Stimulated activated CD4-positive, alpha-beta T cell treated with anti-CD3 and anti-CD28 coated beads, Interleukin-2, amount 100 ng/mL, for 24 hours (primary cell): ENCODE measurements at places on chromosomes 11 and 22.

- no peak for DNase-seq
Measured at GRCh38 chr11:108703916-108704315, 39.0 kb downstream of the DDX10 start.

DNA sequence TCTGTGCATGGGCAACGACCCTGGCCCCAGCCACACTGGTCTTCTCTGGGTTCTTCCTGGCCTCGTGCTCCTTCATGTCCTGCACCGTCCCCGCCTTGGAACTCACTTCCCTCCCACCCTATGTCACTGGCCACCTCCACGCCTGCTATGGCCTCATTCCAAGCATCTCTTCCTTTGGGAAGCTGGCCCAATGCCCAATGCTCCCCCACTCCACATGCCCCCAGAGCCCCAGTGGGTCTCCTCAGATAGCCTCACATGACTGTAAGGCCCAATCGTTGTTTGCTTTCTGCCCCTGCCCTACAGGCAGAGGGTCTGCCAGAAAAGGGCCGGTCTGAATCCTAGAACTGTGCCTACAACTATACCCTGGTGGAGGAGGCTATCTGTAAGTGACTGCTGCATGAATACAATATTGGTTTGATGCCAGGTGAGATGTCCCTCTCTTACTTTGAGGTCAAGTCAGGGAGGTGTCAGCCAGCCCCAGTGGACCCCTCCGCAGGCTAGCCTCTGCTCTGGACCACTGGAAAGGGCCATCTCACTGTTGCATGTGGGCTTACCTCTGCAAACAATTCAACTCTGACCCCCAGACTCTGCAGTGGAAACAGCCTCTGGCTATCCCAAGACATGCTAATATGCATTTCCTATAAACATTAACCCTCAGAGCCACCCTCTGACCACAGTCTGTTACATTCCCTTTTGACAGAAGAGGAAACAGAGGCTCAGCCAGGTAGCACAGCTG lies 2.1 kb upstream of the GNAZ start:
- DNase-seq = no peak

DNA sequence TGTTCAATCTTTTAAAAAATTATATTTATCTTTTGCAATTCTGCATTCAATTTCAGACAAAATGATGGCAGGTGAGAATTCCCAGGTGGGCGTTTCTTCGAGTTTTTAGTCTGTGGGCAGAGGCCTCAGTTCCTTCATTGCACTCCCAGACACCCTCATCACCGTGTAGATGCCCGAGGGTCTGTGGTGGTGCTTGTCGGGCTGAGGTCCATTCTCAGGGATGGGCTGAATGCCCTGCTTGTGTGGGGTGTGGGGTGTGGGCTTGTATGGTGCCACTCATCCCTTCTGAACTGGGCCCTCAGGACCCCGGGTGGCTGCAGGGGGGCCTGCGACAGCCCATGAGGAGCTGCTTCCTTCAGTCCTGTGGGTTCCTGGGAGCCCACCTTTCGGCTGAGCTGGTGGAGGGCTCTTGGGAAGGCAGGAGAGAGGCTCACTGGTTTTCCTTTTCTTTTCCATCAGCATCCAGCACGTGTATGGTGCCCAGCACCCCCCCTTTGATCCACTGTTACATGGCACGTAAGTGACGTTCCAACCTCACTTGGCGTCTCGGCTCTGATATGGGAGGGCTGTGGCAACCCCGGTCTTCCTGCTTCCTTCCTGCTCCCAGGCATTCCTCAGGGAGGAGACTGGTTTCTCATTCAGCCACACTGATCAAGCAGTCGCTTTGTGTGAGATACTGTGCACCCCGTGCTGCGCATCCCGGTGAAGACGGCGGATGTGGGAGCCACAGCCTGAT lies 29.8 kb downstream of the TBC1D22A start:
- no peak for DNase-seq

- no peak for DNase-seq
Measured at GRCh38 chr11:65857500-65857852, 504 bp downstream of the CFL1 start.

- DNase-seq = no peak
Measured at GRCh38 chr11:86408845-86409244, 34.2 kb downstream of the CCDC81 start.

GRCh38 chr11:698493-699115 lies 3.0 kb downstream of the TMEM80 start:
- DNase-seq = no peak

DNA sequence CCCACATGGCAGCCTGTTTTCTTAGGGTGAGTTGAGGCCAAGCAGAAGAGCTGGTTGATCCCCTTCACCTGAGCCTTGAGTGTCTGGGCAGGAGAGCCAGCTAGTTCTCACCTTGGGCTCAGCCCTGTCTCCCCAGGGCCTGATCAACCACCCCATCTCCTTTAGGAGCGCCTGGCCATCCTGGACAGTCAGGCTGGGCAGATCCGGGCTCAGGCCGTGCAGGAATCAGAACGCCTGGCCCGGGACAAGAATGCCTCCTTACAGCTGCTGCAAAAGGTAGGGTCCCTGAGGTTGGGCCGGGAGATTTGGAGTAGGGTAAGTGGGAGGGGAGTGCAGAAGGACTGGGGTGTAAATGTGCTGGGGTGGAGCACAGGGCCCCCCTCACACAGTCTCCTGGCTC lies 31.3 kb downstream of the PHLDB1 start:
- no peak for DNase-seq

DNA sequence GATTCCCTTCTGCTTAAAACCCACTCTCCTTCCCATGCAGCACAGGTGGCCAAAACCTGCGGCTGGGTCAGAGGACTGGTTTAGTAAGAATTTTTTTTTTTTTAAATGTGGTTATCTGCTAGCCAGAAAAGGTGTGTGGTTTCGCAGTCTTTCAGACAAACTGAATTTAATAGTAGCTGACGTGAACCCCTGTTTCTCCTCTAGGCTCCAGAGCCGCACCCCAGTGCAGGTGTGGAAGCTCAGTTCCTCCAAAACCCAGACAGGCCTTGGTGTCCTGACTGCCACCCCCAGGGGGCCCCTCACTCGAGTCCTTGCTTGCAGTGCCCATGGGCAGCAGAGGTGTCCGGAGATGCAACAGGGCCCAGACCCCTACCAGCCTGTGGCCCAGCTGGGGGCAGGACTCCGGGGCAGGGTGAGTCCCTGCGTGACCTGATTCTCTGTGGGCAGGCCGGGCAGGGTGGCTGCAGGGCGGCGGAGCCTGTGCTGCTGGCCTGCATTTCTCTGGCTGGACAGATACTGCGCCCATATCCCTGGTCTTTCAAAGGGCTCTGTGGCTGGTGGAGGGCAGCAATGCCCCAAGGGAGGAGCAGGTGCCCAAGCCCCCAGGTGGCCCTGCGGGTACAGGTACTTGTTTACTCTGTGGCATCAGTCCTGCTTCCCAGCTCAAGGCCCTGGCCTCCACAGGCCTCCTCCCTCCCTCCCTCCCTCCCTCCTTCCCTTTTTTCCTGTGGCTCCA lies 15.2 kb downstream of the KCNQ1 start:
- DNase-seq = no peak

DNA sequence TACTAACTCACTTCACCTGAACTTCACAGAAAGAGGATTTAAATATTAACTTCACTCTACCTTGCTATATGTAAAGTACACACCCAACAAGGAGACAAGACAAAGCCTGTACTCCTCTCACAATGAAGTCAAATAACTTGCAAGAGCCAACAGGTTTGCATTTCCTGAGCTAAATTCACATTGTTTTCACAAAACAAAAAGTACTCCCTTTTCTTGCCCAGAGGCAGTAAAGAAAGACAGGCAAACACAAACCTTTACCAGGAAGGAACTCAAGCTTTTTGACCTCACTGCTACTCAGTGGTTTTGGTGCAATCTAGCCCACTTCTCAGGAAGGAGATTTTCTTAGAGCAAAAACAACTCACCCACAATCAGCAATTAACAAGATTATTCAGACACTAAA lies 15.7 kb downstream of the USP28 start:
- DNase-seq = no peak

DNA sequence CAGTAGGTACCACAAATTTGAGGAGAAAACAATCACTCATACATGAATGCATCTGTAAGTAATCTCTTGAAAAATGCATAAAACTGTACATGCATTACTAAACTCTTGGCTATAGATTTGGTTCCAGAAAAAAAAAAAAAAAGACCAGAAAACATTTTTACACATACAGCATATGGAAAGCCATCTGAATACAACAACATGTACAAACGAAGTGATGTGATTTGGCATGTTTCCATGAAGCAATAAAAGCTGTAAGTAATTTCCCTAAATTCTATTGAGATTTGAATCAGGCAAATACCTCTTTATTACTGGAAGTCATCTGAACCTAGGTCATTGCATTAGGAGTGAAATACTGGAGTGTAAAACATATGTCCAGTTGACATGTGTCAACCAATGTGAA lies 31.9 kb upstream of the ZC3H12C start:
- no peak for DNase-seq

- DNase-seq = peak; percentile 47
Measured at GRCh38 chr22:40224702-40225101, 47.0 kb downstream of the TNRC6B start.

- no peak for DNase-seq
Measured at GRCh38 chr11:133041181-133041580, 491.1 kb downstream of the OPCML start.

DNA sequence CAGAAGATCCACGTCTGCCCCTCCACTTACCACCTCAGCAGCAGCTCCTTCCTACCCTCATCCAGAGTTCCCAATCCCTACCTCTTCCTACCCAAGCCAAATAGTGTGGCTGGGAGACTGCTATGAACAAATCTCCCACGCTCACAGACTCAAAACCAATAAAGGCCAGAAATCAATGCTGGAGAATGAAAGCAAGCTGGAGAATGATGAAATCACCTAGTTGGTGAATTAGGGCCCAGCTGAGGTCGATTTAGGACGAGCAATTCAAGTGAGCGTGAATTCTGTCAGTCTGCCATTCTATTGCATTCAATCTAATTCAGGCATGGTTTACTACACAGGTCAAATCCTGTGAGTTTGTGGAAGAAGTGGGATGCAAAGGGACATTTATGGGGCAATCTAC lies 22.5 kb downstream of the COMMD9 start:
- no peak for DNase-seq

GRCh38 chr11:82049199-82049598 lies 684.5 kb downstream of the FAM181B start:
- no peak for DNase-seq

DNA sequence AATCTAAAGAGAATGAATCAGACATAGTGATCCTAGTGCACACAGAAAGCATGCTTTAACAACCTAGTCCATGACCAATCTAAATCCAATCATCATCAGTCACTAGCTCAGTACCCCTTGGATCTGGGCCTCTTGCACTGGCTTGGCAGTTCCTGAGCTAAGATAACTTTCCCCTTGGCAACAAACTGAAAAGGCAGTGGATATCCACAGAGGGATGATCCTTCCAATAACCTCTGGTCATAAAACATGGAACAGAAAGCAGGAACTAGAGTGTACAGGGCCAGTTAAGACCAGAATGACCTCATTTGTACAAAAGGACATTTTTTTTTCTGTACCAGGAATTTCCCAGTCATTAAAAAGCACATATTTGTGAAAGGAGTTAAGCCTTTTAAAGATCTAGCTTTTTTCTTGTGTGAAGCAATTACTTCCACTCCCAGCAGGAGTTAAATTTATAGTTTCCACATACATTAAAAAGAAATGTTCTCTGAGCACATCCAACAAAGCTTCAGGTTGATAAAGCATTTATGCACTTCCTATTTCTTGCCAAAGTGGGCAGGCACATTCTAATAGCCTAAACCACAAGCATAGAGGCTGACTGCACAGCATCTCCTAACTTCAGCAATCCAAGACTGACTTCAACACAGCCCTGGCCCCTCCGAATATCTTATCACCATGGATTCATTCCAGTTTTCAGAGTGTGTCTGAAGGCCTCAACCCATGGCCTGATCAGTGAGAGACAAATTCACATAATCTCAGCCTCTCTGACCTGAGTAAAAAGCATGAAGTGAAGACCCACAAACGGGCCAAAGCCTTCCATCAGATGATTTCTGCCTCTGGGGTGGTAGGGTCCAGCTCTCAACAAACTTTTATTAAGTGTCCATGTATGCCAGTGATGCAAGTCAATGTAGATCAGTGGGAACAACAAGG lies 29.9 kb downstream of the GUCY1A2 start:
- no peak for DNase-seq

DNA sequence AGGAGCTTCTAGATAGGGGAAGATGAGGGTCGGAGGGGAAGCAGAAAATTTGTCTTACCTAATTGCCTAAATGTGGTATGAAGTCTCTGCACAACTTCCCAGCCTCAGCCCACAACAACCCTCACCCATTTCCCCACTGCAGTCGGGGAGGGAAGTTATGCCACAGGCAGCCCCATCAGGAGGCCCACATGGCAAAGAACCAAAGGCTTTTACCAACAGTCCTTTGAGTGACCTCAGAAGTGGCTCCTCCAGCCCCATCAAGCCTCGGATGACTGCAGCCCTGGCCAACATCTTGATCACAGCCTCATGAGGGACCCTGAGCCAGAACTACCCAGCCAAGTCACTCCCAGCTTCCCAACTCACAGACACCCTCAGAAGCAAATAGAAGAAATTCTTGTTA lies 54.8 kb downstream of the CHST1 start:
- DNase-seq = no peak

DNA sequence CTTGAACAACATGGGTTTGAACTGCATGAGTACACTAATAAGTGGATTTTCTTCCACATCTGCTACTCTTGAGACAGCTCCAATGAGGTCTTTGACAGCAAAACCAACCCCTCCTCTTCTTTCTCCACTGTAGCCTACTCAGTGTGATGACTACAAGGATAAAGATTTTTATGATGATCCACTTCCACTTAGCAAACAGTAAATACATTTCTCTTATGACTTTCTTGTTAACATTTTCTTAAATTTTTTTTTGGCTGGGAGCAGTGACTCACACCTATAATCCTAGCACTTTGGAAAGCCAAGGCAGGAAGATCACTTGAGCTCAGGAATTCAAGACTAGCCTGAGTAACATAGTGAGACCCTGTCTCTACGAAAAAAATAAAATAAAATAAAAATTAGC lies 9.9 kb upstream of the EIF4G2 start:
- DNase-seq = no peak

DNA sequence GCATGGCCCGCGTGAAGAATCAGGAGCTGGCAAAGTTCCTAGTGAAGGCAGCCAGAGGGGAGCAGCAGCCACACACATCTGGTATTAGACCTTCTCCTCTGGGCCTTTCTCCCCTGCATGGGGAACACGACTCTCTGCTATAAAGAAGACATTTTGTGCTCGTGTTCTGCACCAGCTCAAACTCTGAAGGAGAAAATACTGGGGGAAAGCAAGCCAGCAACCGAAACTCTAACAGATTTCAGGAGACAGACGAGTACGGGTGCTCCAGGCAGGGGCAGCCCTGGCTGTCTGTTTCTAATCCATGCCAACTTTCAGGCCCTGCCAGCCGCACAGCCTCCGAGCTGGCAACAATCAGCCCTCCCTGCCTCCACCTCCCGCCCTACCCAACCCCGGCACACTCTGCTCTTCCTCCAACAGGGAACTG lies 296.3 kb downstream of the BRD1 start:
- no peak for DNase-seq

- no peak for DNase-seq
Measured at GRCh38 chr11:2557381-2557780, 112.6 kb downstream of the KCNQ1 start.

DNA sequence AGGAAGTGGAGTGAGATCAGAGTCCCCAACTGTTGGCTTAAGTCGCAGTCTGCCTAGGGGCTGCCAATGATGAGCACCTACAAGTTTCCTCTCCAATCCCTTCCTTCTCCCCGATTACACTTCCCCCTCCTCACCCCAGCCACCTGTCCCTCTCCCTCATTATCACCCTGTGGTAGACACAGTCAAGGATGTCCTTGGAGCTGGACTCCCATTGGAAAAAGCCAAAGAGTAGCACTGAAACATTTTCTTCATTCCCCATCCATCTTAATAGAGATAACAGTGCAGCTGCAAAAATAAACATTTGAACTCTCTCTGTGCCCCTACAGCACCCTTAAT lies 146.2 kb downstream of the DBX1 start:
- DNase-seq = no peak
